Activated T-cell treated with anti-CD3 and anti-CD28 coated beads, Interleukin-2, amount 50 U/mL, for 72 hours (primary cell): ENCODE measurements at places on chromosomes 5 and 9. TPM values are rescaled to one million over a fixed set of nuclear protein-coding genes. Genes with fewer than 3 reads are reported as not detected.
A peak's percentile ranks its signal among the peaks of the same experiment; 100 is the strongest.

The F2R gene
- 4.5 TPM for total RNA-seq

The NFX1 gene
- 31.2 TPM for total RNA-seq

The CCDC112 gene
- total RNA-seq: 2.1 TPM

DNA sequence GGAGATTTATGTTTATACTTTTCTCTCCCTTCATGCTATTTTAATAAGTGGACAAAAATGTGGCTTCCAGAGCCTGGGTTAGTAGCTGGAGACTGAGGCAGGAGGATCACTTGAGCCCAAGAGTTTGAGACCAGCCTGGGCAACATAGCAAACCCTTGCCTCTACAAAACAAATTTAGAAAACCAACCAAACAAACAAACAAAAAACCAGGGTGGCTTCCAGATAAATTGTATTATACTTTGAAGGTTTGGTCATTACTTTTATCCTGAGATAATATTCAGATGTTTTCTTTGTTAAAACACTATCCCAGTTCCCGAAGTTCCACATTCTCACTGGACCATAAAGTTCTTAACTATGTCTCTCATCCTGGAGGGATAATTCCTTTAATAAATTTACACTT is 46.0 kb downstream of the ALDH1A1 start:
- H3K27me3 ChIP-seq: no peaks in the 10 kb centered on the region
- H3K4me1 ChIP-seq: no peaks in the 10 kb centered on the region
- H3K4me3 ChIP-seq: no peak overlapping the region
- DNase-seq: no peak
- H3K36me3 ChIP-seq: no peaks in the 10 kb centered on the region

- no peak overlapping the region for H3K4me3 ChIP-seq
- DNase-seq: no peak
- H3K27ac ChIP-seq: no peak overlapping the region
Measured at GRCh38 chr9:65426231-65426630, 141.2 kb upstream of the FOXD4L5 start.

- no peaks in the 10 kb centered on the region for H3K27me3 ChIP-seq
- H3K36me3 ChIP-seq: peaks cover 3% of the 10 kb centered on the region
- peaks cover 2% of the 10 kb centered on the region for H3K4me1 ChIP-seq
Measured at GRCh38 chr5:62460578-62460983, 48.0 kb downstream of the IPO11 start.

DNA sequence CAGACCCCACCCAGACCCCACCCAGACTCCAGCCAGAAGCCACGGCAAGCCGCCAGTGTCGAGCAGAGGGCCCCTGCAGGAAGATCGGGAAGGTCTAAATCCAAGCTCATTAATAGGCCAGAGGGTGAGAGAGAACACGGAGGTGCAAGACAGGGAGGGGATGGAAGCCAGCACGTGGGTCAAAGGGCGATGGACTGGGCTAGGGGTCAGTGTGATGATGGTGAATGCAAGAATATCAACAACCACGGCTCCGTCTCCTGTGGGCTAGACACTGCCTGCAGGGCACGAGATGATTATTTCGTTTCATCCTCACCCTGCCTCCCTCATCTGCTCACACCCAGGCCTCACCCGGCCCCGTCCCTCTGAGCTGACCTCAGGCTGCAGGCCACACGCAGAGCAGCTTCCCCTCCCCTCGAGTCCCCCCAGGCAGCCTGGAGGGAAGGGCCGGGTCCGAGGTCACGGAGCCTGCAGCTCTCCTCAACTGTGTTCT is 122.0 kb downstream of the COL23A1 start:
- no peaks in the 10 kb centered on the region for H3K4me1 ChIP-seq
- no peak overlapping the region for H3K4me3 ChIP-seq
- no peaks in the 10 kb centered on the region for H3K27me3 ChIP-seq
- H3K36me3 ChIP-seq: no peaks in the 10 kb centered on the region
- no peak overlapping the region for H3K27ac ChIP-seq

GRCh38 chr9:22158271-22158670 is 149.2 kb upstream of the CDKN2B start:
- peaks cover 38% of the 10 kb centered on the region for H3K27me3 ChIP-seq
- peaks cover 10% of the 10 kb centered on the region for H3K4me1 ChIP-seq
- H3K4me3 ChIP-seq: no peak overlapping the region

GRCh38 chr9:115022760-115023434 is 92.5 kb upstream of the TNFSF8 start:
- no peak overlapping the region for H3K4me3 ChIP-seq
- DNase-seq: no peak
- H3K4me1 ChIP-seq: peaks cover 9% of the 10 kb centered on the region

- no peaks in the 10 kb centered on the region for H3K27me3 ChIP-seq
- peaks cover 30% of the 10 kb centered on the region for H3K4me1 ChIP-seq
- no peak overlapping the region for H3K27ac ChIP-seq
- no peak overlapping the region for H3K4me3 ChIP-seq
Measured at GRCh38 chr5:142059304-142059940, 46.6 kb upstream of the GNPDA1 start.

DNA sequence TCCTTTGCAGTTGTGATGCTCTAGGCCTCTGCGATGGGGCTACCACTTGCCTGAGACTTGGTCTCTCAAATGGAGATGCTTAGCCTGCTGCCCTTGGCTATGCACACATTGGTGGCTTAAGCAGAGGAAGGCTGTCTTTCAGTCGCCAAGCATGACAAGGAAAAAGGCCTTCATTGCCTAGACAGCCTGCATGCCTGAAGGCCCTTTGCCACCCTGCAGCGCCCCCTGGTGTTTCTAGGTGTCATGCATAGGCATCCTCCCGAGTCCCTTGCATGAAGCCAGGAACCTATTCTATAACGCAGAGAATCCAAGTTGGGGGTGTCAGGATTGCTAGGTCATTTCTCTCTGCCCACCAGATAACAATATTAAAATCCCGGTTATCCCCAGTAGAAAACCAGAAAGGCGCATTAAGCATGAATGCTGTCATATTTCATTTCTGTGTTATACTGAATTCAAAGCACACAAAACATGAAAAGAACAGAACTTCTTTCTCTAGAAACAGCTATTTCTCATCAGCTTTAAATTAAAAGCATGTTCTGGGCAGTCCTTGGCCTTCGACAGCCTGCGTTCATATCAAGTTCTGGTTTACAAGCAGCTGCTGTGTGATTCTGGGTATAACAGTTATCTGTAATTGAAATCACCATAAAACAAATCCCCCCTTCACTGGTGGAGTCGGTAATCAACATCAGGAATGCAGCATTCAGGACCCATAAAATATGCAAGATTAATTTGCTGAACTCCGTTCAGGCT is 59.7 kb upstream of the TRPC7 start:
- peak; percentile 50 for DNase-seq
- no peaks in the 10 kb centered on the region for H3K36me3 ChIP-seq
- H3K4me3 ChIP-seq: no peak overlapping the region

DNA sequence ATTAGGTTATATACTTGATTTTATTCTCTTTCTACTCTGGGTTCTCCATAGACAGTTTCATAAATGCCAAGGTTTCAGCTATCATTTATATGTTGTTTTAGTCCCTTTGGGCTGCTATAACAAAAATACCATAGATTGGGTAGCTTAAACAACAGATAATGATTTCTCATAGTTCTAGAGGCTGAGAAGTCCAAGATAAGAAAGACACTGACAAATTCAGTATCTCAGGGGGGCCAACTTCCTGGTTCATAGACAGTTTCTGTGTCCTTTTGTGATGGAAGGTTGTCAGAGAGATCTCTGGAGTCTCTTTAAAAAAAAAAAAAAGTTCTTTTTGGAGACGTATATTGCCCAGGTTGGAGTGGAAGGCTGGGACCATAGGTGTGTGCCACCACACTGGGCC is 113.3 kb downstream of the SCAMP1 start:
- no peak overlapping the region for H3K4me3 ChIP-seq
- no peak for DNase-seq
- no peaks in the 10 kb centered on the region for H3K27me3 ChIP-seq
- H3K4me1 ChIP-seq: no peaks in the 10 kb centered on the region
- no peak overlapping the region for H3K27ac ChIP-seq
- no peaks in the 10 kb centered on the region for H3K36me3 ChIP-seq
